Effector memory CD4-positive, alpha-beta T cell (primary cell): ENCODE measurements at places on chromosomes 5 and 9.
A peak's percentile ranks its signal among the peaks of the same experiment; 100 is the strongest.

- DNase-seq: no peak
Observed at GRCh38 chr5:157581901-157582300, 6.3 kb upstream of the ADAM19 start.

GRCh38 chr5:32501071-32502002 lies 56.8 kb upstream of the ZFR start:
- no peak for DNase-seq

- no peak for DNase-seq
Observed at GRCh38 chr5:1542781-1543180, 19.0 kb upstream of the LPCAT1 start.

- no peak for DNase-seq
Observed at GRCh38 chr9:127093319-127094020, 29.0 kb downstream of the ANGPTL2 start.

GRCh38 chr5:68272289-68272688 lies 56.7 kb downstream of the PIK3R1 start:
- DNase-seq: no peak

DNA sequence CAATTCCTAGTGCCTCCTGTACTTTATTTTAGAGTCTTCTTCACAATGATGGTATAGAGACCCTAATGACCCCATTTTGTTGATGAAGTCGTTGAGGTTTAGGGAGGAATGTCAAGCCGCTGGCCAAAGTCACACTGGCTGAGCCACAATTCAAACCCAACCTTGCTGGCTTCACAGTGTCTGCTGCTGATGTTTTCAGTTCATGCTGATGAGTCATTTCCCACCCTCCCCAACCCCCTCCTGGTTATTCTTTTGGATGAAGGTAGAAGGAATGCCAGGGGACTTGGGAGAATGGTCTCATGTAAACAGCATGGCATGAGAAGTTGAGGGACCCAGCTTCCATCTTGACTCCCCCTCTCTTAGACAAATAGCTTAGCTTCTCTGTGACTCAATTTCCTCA lies 68.6 kb downstream of the TMEM252 start:
- DNase-seq: no peak

DNA sequence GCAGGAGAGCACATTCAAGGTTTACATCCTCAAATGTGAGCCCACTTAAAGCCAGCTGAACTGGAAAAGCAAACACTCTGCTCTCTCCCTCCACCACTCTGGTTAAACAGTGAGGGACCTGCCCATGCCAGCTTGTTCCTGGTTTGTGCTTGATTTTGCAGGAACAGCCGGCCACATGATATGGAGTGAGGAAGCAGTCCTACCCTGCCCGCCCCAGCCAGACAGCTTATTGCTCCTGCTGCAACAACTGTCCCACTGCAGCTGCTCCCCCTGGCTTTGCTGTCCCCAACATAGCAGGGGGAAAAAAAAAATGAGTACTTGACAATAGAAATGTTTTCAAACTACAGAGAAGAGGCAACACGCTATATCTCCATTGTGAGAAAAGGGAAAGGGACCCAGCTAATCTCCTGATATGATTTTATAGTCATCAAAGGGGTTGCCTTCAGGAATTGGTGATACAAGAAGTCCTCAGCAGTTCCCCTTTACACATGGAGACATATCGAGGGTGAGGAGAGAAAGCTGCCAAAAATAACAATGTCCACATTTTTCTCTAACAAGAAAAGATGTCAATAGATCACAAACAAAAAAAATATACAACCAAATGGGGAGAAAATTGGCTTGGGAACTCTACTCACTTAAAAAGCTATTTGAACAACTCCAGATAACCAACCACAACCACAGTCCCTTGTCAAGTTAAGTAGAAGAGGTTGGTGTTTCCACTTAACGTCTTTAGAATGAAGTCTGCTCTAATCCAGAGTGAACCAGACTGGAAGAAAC lies 4.6 kb downstream of the MYO10 start:
- DNase-seq: no peak

DNA sequence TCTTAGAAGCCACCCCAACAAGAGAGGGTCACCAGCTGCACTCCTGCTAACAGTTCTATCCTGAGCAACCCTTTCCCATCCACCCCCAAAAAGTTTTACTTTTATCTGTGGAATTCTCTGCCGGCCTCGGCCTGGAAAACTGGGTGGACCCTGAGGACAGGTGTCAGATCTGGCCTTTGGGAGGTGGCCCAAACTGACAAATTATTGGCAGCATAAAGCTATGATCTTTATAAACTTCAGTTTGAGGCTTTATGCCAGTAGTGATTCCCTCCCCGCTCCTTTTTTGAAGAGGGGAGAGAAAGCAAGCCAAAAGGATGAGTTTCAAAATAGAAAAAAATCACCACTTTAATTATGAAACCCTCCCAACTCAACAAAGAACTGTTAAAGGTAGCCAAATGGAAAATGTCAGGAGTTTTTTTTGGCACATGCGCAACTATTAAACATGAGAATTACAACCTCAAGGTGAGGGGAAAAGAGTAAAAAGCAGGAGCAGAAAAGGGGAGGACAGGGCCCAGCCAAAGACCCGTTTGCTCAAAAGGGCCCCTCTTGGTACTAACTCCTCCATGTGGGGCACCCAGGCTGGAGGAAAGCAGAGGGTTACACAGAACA lies 49.4 kb downstream of the FBXW11 start:
- DNase-seq: no peak

GRCh38 chr5:4330327-4330726 lies 734.7 kb downstream of the IRX1 start:
- no peak for DNase-seq

- no peak for DNase-seq
Observed at GRCh38 chr5:125197321-125197720, 450.9 kb upstream of the ZNF608 start.

DNA sequence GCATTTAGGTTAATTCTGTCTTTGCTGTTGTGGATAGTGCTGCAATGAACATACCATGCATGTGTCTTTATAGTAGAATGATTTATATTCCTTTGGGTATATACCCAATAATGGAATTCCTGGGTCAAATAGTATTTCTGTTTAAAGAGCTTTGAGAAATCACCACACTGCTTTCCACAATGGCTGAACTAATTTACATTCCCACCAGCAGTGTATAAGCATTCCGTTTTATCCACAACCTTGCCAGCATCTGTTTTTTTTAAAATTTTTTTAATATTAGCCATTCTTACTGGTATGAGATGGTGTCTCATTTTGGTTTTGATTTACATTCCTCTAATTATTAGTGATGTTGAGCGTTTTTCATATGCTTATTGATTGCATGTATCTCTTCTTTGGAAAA lies 15.5 kb upstream of the TARS1 start:
- no peak for DNase-seq

DNA sequence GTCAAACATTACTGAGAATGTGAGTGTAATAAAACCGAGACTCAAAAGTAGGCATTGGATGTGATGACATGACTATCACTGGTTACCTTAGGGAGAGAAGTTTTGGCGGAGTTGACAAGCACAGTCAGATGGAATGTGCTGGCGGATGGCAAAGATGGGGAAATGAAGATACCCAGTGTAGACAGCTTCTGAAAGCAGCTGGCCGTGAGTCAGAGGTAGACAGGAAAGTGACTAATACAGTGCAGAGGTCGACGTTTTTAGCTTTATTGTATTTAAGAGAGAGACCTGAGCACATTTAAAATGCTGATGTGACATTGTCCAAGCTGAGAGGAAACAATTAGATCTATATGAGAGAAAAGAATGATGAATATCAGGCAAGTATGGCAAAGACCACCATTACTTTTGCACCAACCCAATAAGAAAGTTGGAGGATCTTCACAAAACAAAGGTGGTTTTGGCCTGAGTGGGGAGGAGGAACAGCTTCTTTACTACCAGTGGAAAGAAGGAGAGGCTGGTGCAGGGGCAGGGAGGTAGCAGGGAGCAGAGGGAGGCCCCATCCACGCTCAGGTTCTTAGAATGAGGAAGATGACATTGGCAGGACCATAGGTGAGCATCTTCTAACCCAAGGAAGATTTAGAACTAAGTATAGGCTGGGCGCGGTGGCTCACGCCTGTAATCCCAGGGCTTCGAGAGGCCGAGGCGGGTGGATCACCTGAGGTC lies 36.7 kb upstream of the KCNIP1 start:
- no peak for DNase-seq

GRCh38 chr5:172770374-172770674 lies 671 bp downstream of the DUSP1 start:
- DNase-seq: peak; percentile 11

- DNase-seq: no peak
Observed at GRCh38 chr9:14723301-14723700, 768 bp upstream of the CER1 start.

- DNase-seq: no peak
Observed at GRCh38 chr9:15529566-15530324, 19.0 kb upstream of the PSIP1 start.

DNA sequence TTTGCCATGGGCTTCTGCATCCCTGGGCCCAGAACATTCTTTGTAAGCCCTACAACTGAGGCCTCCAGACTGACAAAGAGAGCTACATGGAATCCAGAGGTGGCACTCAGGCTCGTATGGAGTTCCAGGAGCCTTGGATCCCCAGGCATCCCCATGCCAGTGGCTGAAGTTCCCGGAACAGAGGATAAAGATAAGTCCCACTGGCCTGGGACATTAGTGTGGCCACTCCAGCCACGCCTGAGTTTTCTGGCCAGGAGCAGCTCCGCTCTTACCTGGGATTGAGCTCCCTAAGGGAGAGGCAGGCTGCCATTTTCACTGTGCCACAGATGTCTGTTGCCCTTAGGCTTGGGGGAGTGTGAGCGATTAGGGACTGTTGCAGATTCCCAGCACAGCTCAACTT lies 656.3 kb upstream of the FAM174A start:
- no peak for DNase-seq

DNA sequence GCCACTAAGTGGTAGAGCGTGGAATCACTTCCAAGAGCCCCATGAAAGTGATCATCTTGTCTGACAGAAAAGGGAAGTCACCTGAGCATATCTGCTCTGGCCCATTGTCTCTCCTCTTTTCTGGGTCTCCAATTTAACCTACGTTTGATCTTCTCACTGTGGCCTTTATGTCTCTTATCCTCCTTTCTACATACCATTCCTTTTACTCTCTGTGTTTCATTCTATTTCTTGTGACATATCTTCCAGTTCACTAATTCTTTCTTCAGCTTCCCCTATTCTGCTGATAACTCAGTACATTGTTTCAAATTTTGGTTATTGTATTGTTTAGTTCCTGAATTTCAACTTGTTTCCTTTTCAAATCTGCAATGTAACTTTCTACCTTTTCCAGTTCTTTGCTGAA lies 132.5 kb downstream of the GPBP1 start:
- DNase-seq: no peak

DNA sequence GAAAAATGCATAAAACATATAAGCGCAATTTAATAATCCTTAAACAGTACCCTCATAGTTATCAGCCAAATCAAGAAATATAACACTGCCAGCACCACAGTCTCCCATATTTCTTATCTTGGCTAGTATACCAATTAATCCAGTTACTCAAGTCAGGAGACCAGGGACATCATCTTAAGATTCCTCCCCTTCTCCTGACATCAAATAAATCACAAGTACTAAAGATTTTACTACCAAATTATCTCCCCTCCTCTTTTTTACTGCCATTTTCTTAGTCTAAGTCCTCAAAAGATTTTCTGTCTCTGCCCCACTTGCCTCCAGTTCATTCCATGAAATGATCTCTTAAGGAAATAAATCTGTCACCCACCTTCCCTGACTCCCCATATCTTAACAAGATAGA lies 37.0 kb downstream of the STRBP start:
- DNase-seq: no peak

DNA sequence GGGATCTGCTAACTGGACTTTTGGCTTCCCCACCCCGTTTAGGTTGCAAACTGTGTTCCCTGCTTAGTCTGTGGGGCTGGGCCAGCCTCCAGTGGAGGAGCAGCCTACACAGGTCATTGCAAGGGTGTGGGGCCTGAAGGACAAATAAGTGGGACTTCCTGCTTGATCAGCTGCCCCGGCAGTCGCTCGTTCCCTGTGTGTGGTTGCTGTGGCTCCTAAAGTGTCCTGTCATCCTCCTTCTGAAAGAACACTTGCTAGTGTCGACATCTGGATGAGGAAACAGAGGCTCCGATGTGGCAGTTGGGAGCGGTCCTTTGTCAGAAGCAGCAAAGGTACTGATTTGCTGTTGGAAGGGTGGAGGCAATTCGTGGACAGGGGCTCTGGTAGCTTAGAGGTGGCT lies 88.9 kb upstream of the TBCA start:
- no peak for DNase-seq

DNA sequence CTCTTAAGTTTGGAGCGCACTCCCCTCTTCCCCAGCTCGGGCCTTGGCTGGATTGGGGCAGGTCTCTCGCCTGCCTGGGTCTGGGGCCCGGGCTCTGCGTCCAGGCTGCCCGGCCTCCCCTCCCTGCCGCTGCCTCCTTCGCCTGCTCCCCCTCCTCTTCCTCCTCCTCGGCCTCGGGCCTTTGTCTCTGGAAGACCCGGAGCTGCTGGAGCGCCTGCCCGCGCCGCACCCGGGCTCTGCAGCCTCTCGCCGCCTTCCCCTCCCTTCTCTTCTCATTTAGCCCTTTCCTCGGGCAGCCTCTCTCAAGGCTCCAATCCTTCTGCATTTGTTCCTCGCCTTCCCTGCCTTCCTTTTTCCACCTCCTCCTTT lies 218.5 kb downstream of the C9orf50 start:
- DNase-seq: no peak

DNA sequence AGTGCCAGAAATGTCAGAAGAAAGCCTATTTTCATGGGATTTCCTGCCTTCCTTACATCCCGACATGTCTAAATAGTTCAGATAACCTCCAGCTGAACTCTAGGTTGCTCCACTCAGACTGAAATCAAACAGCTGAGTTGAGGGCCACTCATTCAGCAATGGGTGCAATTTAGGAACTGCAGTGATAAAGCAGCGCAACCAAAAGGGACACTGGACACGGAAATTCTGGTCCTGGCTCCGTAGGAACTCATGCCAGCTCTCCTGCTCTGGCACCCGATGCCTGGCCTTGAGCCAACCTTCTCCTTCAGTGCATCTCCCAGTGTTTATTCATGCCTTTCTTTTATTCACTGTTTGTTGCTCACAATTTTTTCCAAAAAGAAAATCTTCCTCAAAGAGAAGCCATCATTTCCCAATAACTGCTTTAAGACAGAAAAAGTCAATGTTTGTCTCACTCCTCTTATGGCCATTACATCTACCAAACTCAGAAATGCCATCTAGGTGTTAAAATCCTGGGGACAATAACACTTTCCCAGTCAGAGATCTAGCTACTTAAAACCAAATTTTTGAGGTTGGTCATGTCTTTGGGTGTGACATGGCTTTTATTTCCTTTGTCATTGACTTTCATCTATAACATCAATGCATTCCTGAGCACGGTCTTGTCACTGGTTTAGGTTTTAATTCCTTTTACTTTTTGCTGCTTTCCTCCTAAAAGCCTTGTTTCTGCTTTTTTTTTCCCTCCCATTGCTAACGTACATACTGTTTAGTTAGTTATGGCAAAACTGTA lies 126.9 kb downstream of the PDE4D start:
- DNase-seq: no peak
